ENCODE measurements at places on chromosomes 3 and 15.

DNA sequence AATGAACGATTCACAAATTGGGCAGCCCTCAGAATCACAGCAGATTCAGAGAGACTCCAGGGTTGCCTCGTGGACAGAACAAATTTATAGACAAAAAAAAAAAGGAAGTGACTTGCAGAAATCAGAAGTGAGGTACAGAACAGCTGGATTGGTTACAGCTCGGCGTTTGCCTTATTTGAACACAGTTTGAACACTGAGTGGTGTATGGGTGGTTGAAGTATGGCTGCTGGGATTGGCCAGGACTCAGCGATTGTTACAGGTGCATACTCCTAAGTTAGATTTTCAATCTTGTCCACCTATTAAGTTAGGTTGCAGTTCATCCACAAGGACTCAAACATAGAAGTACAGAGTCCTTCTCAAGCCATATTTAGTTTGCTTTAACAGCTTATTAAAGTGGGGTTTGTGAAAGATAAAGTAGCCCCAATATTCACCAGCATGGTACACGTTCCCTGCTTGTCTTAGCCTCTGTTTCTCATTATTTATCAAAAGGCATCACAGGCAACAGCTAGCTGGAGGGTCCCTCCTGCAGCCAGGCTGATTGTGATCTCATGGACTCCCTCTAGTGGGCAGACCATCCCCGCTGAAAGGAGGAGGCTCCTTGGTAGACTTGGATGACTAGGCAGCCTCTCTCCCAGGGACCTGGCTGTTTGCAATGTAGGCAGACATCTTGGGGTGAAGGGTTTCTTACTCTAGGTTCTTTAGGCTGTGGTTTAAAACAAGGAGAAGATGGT lies 17.6 kb upstream of the ALDH1L1 start:
- peak; percentile 58 for DNase-seq

GRCh38 chr3:31312400-31312799 lies 220.3 kb upstream of the STT3B start:
- DNase-seq = no peak

- no peak for DNase-seq
Observed at GRCh38 chr3:12181806-12182205, 23.1 kb upstream of the TIMP4 start.

DNA sequence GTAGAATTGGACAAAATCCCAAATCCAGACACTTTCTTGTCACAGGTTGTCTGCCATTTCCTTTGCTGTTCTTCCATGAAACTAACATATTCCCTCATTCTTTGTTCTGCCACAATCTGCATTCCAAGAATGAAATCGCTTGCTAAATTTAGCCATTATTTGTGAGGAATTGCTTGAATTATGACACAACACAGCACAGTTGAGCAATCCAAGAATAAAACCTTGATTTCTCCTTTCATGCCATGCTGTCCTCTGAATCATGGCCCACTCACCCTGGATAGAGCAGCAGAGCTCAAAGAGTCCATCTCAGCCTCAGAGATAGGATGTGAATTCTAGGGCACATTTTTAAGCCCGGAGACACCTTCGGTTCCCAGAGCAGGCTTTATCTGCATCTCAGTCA lies 35.2 kb upstream of the GREM1 start:
- DNase-seq = no peak

DNA sequence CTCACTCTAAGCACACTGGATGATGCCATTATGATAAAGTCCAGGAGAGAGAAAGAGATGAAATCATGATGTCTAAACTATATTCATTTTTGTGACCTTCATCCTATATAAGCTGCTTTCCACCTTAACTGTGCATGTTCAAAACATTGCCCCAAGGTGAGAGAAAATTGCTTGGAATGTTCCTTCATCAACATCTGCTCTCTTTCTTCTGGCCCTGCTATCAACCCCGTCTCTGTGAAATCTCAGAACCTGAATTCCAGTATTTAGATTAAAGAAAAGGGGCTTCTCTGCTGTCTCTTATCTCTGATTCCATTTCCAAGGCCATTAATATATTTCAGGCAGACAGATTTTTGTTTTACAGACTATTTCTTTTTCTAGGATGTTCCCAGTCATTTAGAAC lies 47.3 kb upstream of the PHLDB2 start:
- DNase-seq = no peak

GRCh38 chr3:46966811-46967210 lies 9.7 kb downstream of the CCDC12 start:
- no peak for DNase-seq

DNA sequence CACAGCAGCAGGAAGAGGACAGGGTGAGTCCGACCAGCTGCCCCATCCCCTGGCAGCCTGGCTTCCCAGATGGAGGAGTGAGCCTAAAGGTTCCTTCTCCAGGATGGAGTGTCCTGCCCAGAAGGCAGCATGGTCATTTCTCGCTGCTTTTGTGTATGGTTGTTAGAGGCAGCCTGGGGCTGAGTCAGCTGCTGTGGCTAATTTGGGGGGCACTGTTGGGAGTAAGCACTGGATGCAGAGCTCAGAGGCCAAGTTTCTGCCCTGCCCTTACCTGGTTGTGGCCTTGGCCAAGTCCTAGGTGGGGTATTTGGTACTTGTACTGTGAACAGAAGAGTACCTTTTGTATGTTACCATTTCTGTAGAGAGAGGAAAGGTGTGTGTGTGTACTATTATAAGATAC lies 78.6 kb downstream of the ADAMTS7 start:
- DNase-seq = no peak

GRCh38 chr15:30933293-30933692 lies 29.6 kb downstream of the FAN1 start:
- no peak for DNase-seq

- no peak for DNase-seq
Observed at GRCh38 chr3:50873376-50874157, 198.8 kb downstream of the DOCK3 start.

- DNase-seq = no peak
Observed at GRCh38 chr15:61116825-61117224, 112.3 kb downstream of the RORA start.

DNA sequence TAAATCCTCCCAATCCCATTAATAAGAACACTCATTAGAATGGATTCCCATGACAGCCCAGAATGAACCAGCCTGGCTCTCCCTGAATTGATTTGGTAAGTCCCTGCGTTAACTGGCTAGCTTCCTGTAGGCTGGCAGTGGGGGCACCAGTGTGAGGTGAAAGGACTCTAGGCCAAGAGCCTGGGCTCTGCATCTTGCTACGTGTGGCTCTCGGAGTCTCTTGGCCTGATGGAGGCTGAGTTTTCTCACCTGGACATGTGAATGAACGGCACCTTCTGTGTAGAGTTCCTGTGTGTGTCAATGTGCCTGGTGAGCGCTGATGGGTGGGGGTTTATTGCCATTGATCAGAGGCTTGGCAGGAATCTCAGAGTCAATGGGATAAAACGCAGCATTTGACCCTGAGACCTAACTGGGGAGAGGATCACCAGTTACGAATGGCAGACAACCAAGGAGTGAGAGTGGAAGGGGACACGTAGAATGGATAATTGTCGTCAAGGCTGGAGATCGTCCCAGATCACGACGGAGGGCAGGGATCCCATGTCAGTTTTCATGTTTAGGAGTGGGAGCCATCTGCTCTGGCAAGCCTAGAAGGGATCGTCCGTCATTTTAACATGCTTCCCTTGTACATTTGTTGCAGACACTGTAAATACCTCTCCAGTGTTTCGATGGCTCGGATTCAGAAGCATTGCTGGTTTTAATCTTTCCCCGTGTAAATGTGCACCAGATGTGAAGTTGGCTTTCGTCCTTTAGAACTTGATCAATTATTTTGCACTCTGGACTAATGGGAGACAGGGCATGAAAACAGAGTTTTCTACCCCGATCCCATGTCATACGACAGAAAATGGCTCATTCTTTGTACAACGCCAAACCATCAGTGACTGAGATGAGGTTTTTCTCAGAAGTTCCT lies 9.0 kb upstream of the KLF13 start:
- DNase-seq = no peak
